ENCODE measurements at places on chromosomes 6 and 20.

GRCh38 chr6:110055387-110055735 lies 77.2 kb downstream of the GPR6 start:
- no peak for DNase-seq

DNA sequence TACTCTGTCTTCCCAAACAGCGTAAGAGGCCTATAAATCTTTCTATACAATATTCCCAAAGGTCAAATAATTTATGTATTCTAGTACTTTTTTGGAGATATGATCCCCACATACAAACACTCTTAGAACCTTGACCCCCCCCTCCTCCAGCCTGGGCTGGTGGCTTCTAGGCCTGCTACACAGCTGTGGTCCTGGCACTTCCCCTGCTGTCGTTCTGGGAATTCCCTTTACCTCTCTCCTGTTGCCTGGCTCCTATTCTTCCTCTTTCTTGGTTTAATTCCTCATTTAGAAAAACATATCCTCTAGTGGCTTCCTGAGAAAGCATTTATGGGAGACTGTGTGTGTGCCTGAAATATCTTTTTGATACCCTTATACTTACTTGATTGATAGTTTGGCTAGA lies 4.1 kb upstream of the TXLNB start:
- no peak for DNase-seq

DNA sequence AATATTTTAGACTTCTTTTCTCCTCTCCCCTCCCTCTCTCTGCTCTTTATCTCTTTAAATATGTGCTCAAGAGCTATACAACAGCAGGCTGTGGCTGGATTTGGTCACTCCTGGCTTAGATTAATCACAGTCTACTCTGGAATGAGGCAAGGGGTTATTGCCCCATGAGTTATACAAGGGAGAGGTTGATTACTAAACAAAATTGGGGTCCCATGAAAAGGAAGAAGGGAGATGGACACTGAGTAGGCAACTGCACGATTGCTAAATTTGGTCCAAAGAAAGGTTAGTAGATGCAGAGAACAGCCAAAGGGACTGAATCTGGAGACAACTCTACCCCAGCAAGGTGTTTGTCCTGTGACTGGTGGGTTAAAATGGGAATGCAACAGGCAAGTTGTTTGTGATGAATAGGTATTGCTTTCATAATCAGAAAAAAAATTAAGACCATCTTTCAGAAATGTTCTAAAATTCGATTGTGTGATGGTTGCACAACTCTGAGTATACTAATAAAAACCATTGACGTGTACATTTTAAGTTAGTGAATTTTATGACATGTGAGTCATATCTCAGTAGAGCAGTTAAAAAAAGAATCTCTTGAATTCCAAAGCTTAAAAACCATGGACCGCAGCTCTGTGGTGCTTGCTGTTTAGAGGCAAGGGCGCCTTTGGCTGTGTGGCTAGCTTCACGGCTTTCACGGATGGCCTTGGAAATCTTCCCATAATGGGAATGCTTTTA lies 57.1 kb downstream of the KIZ start:
- no peak for DNase-seq

- DNase-seq = peak; percentile 48
Observed at GRCh38 chr6:41463062-41463930, 82.9 kb upstream of the FOXP4 start.

DNA sequence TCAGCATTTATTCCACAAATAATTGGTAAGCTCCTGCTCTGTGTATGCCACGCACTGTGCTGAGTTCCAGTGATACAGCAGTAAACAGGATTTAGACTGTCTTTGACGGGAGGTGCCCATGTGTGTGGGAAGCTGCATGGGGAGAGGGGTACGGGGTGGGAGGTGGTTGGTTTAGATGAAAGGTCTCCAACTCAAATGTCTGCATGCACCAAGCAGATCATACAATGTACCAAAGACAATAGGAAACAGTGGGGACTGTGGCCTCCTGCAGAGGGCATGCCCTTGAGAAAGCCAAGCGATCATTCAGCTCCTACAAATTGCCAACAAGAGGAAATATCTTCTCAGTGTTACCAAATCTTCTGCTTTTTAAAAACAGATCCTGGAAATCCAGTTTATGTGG lies 36.1 kb downstream of the SLC22A2 start:
- no peak for DNase-seq

- no peak for DNase-seq
Observed at GRCh38 chr6:99002831-99003230, 55.1 kb upstream of the FBXL4 start.

DNA sequence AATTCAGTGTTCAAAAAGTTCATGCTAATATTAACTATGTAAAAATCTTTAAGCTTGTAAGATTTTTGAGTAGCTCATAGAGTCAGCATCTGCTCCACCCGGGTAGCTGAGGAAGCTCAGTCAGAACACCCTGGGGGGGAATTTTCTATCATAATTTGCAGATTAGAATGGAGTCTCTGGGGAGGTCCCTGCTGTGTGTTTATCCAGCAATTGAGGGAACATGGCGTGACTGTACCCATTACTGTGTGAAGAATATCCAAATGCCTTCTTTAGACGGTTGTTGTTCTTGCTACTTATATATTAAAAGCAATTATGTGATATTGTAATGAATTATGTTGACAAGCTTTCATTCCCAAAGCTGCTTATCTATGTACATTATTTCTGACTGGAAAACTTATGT lies 64.8 kb downstream of the AIG1 start:
- no peak for DNase-seq

DNA sequence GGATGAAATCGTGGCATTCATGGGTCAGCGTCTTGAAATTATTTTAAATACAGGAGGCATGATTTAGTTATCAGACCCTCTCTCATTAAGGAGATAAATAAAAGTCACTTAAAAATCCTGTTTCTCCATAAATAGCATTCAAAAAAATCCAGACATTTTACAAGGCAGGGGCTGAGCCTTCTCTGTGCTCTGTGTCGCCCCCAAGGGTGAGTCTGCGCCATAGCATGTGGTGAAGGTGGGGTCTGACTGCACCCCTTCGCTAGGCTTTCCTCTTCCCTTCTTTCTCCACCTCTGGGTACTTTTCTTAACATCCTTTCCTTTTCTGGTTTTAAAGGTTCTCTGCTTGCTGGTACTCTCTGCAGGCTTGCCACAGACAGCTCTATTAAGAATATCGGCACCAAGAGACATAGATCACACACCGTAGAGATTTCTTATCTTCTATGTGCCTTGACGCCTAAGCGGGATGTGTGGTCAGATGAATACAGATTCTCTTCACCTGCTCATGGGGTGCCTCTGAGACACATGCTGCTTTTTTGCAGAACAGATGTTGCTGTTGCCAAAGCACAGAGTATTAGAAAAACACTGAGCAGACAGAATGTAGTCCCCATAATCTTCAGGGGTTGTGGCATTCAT lies 20.1 kb upstream of the FAM209A start:
- peak; percentile 29 for DNase-seq

DNA sequence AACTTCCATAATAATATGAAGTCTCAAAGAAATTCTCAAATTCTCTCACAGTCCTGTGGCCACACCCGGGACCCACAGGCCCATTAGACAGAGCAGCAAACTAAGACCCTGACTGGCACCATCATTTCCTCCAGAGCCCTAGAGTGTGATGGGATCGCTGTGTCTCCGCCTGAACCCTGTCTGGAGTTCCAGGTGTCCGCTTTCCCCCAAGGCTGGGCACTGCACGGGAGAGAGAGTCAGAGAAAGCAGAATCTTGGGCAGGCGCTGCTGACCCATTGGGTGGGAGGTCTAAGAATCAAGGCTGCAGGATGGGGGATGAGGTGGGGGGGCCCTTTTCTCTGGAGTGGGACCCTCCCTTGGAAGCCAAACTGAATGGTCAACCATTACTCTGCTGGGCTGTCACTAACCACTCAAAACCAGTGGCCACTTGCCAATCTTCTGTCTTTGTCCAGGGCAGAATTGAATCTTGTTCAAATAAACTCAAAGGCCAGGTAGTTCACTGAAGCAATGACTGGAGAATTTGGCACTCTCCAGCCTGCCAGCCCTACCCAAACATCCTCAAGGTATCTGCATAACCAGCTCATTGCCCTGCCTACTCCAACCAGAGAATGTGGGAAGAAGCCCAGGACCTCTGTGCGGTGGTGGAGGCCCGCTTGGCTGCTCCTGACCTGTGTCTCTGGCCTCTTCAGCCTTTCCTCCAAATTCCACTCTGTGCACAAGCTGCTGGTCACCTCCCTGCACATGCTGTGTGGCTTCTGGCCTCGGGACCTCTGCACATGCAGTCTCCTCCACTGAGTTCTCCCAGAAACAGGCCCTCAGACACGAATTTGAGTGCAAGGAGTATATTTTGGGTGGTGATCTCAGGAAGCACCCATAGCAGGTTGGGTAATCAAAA lies 141.1 kb downstream of the CEBPB start:
- no peak for DNase-seq

DNA sequence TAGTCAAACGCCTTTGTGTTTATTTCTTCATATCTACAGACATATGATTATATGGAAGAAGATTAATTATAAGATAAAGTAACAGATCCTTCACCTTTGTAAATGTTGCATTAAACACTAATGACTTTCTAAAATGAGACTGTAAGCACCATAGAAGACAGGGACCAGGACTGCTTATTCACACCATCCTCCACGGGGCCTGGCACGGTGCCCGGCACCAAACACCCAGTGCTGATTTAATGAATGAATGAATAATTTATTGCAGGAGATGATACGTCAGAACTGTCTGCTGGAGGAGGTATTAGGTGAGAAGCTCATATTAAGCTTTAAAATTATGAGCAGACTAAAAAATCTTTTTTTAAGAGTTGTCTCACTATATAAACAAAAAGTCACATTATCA lies 88.3 kb downstream of the SLX4IP start:
- DNase-seq = no peak

DNA sequence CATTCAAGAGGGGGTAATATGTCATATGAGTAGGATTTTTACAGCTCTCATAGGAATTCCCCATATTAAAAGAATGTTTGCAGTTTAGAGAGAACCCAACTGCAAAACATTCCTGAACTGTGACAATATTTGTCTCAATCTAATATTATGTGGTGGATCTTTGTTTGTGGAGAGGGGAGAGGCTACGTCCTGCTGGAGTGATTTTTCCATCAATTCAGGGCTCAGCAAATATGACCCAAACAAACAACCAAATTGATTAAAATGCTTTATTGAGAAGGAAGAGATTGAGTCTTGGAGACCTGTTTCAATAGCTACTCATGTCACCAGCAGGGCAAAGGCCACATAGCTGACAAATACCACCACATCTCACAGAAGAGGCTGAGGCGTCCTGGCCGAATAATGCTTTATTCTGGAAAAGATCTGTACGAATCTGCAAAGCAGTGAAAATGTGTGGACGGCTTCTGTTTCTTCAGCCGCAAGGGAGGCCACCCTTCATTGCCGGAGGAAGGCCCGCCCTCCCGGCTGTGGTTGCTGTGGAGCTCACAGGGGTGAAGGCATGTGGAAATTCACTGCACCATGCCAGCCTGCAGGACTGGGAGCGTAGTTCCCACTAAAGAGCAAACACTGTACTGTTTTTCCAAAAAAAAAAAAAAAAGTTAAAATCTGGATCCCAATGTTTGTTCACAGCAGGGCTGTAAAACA lies 89.7 kb upstream of the QKI start:
- no peak for DNase-seq

DNA sequence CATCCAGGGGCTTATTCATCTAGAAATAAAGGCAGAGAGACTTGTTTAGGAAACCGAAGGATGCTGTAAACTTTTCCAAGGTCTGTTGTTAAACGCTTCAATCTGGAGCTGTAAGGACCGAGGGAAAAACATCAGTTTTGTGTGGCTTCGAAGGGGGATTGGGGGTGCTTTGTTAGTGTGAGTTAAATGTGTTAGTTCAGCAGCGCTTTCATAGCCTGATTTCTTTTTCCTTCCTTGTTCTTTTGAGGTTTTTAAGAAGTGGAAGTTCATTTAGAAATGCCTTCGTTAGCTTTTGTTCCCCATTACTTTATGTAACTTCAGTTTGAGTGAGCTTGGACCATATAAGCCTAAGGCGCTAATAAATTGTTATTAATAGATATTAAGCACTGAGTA lies 1.5 kb downstream of the ANKS1A start:
- DNase-seq = peak; percentile 12

DNA sequence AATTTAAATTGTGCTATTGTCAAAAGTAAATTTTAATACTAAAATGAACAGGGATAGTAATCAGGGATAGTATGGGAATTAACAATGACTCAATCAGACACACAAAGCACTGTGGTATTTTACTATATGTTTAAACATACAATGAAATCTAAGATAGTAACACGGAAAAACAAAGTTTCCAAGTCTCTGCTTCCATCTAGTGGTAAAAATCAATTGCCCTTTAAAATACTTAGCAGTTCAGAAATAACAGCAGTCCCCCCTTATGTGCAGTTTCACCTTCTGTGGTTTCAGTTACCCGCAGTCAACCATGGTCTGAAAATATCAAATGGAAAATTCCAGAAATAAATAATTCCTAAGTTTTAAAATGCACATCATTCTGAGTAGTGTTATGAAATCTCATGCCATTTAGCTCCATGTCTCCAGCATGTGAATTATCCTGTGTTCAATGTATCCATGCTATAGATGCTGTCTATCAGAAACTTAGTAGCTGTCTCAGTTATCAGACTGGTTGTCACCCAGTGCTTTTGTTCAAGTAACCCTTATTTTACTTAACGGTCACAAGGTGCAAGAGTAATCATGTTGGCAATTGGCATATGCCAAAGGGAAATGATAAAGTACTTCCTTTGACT lies 58.5 kb downstream of the AHI1 start:
- DNase-seq = peak; percentile 56
